Effector memory CD4-positive, alpha-beta T cell (primary cell): ENCODE measurements at places on chromosomes 5 and 9.

GRCh38 chr5:4420177-4420576, 720.0 kb upstream of the ADAMTS16 start:
- DNase-seq, result no peak

DNA sequence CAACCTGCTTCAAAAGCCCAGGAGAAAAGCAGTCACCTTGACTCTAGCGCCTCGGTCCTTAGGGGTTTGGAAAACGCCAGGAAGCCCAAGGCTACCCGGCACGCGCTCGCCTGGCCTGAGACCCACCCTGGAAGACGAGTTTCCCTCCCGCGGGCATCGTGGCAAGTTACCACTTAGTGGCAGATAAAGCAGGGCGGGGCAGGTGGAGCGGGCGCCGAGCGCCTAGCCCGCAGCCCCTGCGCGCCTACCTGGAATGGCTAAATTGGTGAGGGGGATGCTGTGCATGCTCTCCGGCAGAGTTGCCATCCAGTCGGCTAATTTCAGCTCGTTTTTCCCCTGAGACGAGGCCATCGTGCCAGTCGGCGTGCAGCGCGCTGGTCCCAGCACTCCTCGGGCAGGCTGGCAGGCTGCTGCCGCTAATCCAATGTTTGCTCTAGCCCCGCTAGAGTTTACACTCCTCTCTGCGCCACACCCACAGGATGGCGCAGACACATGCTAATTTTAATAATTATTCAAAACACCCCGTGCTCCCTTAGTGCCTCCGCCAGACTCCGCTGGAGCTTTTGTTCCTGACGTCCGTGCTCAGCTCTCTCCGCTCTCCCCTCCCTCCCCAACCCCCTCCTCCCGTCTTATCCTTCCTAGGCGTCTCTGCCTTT, at the start of gene PLCXD3:
Gene PLCXD3, minus strand, starts transcription at position 426 of the 656 bp plus-strand sequence. Its CDS starts 75 bp downstream, at position 351.
- DNase-seq, result no peak

GRCh38 chr9:106751681-106752080, 111.3 kb upstream of the ZNF462 start:
- no peak for DNase-seq

DNA sequence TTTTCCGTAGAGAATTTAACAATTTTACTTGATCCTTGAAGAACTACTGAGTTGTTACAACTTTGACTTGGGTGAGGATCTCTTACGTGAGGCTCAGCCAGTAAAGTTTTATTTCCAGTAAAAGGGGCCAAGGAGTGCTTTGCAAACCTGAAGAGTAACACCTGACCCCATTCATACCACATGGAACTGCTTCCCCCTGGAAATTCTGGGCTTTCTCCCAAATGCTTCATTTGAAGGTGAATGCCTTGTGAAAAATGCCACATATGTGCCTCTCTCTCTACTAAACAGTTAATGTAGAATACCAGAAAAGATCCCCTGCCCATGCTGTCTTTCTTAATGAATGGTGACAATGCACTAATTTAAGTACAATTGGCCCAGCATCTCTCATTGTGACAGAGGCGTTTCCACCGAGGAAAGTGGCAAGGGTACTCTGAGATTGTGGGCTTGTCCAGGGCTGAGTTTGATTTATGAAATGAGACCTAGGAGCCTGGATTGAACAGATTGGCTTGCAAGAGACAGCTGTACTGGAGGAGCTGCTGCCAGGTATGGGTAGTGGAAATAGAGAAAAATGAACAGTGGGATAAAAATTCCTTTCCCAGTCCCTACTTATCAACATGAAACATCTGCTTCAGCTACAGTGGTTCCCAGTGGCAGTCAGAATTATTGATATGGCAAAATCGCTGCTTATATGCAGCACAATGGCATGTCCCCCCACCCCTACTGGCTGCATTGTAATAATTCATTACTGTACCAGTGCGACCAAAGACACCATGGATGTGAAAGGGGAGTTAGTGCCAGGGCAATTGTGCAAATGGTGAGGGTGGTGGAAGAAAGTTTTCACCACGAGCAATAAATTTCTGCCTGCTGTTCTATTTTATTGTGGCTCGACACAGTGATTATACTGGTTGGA, 843.7 kb upstream of the WWC1 start:
- no peak for DNase-seq

- no peak for DNase-seq
Measured at GRCh38 chr5:72569408-72569944, 62.3 kb upstream of the ZNF366 start.

DNA sequence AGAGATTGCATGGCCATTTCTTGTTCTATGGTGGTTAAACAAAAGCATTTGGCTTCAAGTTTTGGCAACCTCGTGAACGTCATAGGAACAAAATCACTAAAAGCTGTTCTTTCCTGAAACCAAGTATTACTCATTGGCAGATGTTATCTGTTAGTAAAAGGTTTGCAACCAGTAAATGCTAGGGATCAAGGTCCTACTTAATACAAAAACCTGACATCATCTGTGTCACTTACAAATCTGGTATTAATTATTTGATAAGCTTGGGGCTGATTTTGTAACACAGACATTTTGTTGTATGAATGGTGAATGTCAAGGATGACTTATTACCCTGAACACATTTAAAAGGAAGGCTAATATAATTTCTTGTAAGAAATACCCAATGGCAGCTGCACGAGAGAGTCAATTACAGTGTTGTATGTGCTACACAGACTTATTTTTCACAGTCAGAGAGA, 486.4 kb upstream of the ZNF608 start:
- DNase-seq, result no peak

DNA sequence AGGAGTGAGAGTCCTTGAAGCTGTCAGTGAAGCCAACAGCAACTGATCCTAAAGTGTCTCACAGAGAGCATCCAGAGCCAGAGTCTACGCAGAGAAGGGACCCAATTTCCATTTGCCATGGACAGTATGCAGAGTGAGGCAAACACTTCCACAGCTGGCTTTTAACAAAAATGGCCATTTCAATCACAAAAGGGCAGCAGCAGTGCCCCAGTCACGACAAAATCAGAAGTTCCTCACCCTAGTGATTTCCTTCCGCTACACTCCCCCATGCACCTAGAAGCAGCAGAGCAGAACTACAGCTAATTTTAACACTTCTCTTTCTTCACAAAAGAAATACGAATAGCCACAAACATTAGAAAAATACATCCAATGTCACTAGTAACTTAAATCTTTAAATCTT, 27.9 kb downstream of the FBXW11 start:
- DNase-seq, result no peak

GRCh38 chr9:121289772-121290370, 21.9 kb downstream of the GSN start:
- no peak for DNase-seq

DNA sequence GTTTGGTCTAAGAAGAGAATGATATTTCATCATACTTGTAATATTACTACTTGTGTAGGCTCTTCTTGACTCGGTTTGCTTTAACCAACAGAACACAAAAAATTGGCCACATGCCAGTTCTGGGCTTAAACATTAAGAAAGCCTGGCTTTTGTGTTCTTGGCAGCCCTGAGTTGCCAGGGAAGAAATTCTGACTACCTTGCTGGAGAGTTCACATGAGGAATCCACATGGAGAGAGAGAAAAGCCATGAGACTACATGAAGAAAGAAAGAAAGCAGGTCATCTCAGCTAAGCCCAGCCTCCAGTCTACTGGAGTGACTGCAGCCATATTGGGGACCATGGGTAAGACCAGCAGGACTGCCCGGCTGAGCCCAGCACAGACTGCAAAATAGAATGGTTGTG, 524.8 kb downstream of the RAB3C start:
- no peak for DNase-seq

GRCh38 chr9:278651-279050, 64.0 kb downstream of the DOCK8 start:
- DNase-seq, result peak; percentile 22

- DNase-seq, result peak; percentile 12
Measured at GRCh38 chr5:96660971-96661854, 963 bp upstream of the CAST start.
